ENCODE measurements at places on chromosomes 1 and 21. TPM values are rescaled to one million over a fixed set of nuclear protein-coding genes. Genes with fewer than 3 reads are reported as not detected.

The SRSF11 gene
- total RNA-seq = 148 TPM

The MXRA8 gene
- total RNA-seq = not detected

The UBE2U gene
- not detected for total RNA-seq

The RUNX1 gene
- total RNA-seq = 61.1 TPM

The NID1 gene
- 8.6 TPM for total RNA-seq

The SNRPE gene
- total RNA-seq = 195 TPM

GRCh38 chr1:247337250-247337746, 5.6 kb upstream of the ZNF496 start:
- no peaks in the 10 kb centered on the region for H3K27me3 ChIP-seq
- H3K27ac ChIP-seq = no peak overlapping the region
- H3K4me1 ChIP-seq = peaks cover 33% of the 10 kb centered on the region
- H3K36me3 ChIP-seq = peaks cover 20% of the 10 kb centered on the region
- DNase-seq = no peak
- no peak overlapping the region for H3K4me3 ChIP-seq

DNA sequence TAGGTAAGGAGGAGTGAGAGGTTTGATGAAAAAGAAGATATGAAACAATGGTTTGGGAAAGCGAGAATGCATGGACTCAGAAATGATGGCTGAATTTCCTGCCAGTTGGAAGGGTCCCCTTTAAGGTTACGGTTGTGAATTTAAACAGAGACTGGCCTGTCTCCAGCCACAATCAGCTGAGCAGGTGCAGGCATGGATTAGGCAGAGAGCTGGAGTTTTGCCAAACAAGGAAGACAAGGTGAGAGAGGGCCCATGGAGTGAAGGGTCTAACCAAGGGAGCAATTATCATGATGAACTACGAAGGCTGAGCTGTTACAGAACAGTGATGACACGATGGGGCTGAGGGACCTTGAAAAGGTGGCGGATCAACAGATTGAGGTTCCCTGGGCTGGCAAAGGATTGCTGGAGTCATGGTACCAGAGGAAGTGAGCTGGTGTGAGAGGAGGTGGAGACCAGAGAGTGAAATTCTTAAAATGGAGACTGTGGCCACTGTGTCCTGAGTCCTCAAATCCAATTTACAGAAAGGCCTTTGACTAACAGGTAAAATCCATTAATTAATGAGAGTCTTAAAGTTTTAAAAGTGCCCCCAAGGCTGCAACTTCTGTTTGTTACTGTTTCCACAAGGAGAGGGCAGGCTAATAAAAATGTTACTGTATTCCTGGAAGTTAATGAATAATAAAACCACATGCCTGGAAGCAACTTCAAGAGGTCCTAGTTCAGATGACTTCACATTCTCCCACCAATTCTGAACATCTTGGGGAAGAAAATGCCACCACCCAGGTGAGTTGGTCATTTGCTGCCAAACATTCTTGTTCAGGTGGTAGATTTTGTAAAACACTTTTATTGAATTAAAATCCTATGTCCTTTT, 41.5 kb downstream of the LHX9 start:
- H3K36me3 ChIP-seq = peaks cover 19% of the 10 kb centered on the region
- peak overlapping the region; percentile 95 for H3K27ac ChIP-seq
- H3K27me3 ChIP-seq = no peaks in the 10 kb centered on the region
- H3K4me1 ChIP-seq = peaks cover 64% of the 10 kb centered on the region
- DNase-seq = peak; percentile 48

DNA sequence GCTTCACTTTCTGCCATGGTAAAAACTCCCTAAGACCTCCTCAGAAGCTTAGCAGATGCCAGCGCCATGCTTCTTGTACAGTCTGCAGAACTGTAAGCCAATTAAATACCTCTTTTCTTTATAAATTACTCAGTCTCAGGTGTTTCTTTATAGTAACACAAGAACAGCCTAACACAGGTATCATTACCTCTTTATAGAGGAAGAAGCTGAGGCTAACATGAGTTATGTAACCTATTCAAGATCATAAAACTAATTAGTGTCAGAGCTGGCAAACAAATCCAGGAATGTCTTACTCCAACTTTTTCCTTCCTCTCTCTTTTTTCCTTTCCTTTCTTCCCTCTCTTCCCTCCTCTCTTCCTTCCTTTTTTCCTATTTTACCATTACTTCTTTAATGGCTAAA, 9.3 kb downstream of the NTMT2 start:
- no peaks in the 10 kb centered on the region for H3K4me1 ChIP-seq
- H3K27me3 ChIP-seq = no peaks in the 10 kb centered on the region
- DNase-seq = no peak

DNA sequence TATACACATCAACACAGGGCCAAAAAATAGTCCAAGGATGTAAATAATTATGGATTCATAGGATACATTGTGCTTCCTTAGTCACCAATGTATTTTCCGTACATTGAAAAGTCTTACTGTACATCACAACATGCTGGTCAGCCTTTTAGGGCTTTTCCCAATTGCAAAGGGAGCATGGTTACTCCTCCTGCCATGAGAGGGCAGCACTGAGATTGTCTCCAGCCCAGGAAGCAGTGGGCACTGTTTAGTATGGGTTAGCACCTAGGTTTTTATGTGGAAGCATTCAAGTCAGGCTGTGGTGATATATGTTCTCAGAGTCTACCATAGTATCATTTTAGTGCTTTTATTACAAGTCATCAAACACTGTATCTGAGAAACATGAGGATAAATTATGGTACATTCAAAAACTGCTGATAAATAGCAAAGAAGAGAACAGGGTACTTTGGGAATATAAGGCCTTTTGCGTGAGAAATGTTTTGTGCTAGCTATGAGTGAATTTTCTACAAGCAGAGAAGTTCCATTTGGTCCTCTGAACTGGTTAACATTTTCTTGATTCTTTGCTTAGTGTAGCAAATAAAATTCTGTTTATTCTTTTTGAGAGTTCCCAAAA, 34.0 kb downstream of the ST6GALNAC5 start:
- H3K4me3 ChIP-seq = no peak overlapping the region
- H3K4me1 ChIP-seq = no peaks in the 10 kb centered on the region
- peak; percentile 60 for DNase-seq
- H3K36me3 ChIP-seq = no peaks in the 10 kb centered on the region
- no peak overlapping the region for H3K27ac ChIP-seq

DNA sequence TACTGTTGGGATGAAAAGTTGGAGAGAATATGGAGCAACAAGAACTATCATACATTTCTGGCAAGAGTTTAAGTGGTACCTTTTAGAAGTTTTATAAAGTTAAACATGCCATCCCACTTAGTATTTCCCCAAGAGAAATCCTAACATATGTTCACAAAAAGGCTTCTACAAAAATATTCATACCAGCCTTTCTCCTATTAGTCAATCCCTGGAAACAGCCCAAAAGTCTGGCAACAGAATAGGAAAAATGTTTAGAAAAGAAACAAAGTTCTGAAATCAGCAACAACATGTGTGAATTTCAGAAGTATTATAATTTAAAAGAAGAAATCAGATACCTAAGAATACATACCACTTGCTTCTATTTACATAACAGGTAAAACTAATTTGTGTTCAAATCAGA, 271.0 kb downstream of the DSCAM start:
- no peaks in the 10 kb centered on the region for H3K36me3 ChIP-seq
- no peak overlapping the region for H3K4me3 ChIP-seq
- no peaks in the 10 kb centered on the region for H3K4me1 ChIP-seq

- DNase-seq = no peak
- H3K4me3 ChIP-seq = peak overlapping the region; percentile 87
- no peaks in the 10 kb centered on the region for H3K27me3 ChIP-seq
Observed at GRCh38 chr1:47186267-47187185, 3.3 kb downstream of the PDZK1IP1 start.

- H3K4me1 ChIP-seq = peaks cover 10% of the 10 kb centered on the region
- peaks cover 43% of the 10 kb centered on the region for H3K36me3 ChIP-seq
- H3K27ac ChIP-seq = no peak overlapping the region
- H3K4me3 ChIP-seq = no peak overlapping the region
Observed at GRCh38 chr1:202131956-202132821, 9.5 kb downstream of the GPR37L1 start.
